Activated CD8-positive, alpha-beta T cell treated with anti-CD3 and anti-CD28 coated beads, Interleukin-2, amount 10 ng/mL, durations not matched to agents 7 days and 5 days (primary cell): ENCODE measurements at places on chromosomes 13 and 19.

DNA sequence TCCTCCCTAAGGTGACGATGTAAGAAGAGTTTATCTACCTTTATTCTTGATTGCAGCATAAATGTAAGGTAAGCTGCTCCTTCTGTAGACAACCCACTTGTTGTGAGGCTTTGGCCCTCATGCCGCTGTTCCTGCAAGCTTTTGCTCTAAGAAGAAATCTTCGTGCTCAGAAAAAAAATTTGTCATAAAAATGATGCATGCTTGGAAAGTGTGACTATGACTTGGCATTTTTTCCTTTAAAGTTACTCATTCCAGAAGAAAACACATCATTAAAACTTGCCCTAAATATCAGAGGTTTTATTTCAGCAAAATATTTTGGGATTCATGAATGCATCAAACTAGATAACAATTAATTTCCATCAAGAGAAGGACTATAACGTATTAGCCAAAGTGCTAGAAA lies 39.8 kb downstream of the KCTD12 start:
- peaks cover 7% of the 10 kb centered on the region for H3K27me3 ChIP-seq
- no peak for DNase-seq
- no peaks in the 10 kb centered on the region for H3K36me3 ChIP-seq
- no peak overlapping the region for H3K27ac ChIP-seq

DNA sequence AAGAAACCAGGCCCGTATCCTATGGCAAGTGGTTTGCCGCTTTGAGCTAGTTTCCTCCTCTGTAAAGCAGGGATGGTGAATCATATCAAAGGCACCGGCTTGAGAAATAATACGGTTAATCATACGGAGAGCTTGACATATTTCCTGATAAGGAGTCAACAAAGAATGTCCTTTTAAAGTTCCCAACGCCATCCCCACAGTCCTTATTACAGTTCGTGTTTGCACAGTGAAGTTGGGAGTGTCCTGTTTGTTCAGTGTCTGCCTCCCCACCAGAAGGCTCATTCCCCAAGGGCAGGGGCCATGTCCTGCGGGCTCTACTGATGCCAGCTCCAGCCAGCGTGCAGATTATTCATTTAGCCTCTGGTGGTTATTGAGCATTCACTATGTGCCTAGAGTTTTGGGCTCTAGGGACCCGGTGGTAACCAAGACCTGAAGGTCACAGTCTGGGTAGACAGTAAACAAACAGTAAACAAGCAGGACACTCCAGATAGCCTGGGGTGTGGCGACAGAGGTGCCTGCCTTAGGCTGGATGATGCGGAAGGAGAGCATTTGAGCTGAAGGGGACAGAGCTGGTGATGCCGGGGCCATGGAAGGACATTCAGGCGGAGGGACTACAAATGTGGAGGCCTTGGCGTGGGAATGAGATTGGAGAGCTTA lies 6.3 kb downstream of the GRAMD1A start:
- no peaks in the 10 kb centered on the region for H3K27me3 ChIP-seq
- H3K36me3 ChIP-seq, result peaks cover 56% of the 10 kb centered on the region
- peaks cover 51% of the 10 kb centered on the region for H3K4me1 ChIP-seq

DNA sequence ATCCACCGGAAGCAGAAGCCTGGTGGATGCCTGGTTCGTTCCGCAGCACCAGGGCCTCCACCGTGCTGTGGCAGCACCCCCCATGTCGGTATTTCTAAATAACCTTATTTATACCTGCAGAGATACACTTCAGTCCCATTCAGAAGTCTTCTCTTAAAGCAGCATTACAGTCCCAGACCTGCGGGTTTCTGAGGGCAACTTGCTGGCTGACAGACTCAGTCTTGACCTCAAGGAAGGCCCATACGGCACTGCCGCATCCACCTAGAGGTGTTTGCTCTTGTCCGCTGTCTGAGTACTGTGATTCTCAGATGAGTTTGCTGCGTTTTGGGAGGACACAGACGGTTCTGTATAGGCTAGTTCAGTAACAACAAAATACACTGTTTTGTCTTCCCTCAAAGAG lies 16.9 kb upstream of the TEX29 start:
- no peak for DNase-seq
- no peak overlapping the region for H3K4me3 ChIP-seq
- peaks cover 67% of the 10 kb centered on the region for H3K36me3 ChIP-seq
- peak overlapping the region; percentile 83 for H3K27ac ChIP-seq
- no peaks in the 10 kb centered on the region for H3K27me3 ChIP-seq

GRCh38 chr13:69935043-69935442 lies 172.6 kb upstream of the ATXN8OS start:
- no peak overlapping the region for H3K4me3 ChIP-seq
- no peak for DNase-seq
- no peak overlapping the region for H3K27ac ChIP-seq
- H3K4me1 ChIP-seq, result no peaks in the 10 kb centered on the region
- no peaks in the 10 kb centered on the region for H3K36me3 ChIP-seq

GRCh38 chr13:24502533-24503378 lies 9.8 kb downstream of the PARP4 start:
- H3K36me3 ChIP-seq, result peaks cover 41% of the 10 kb centered on the region
- no peaks in the 10 kb centered on the region for H3K27me3 ChIP-seq
- no peak for DNase-seq
- no peak overlapping the region for H3K27ac ChIP-seq
- H3K4me1 ChIP-seq, result peaks cover under 1% of the 10 kb centered on the region

- H3K27ac ChIP-seq, result no peak overlapping the region
- H3K36me3 ChIP-seq, result no peaks in the 10 kb centered on the region
- peak; percentile 24 for DNase-seq
- H3K27me3 ChIP-seq, result no peaks in the 10 kb centered on the region
These were observed 88.4 kb upstream of the ZNF492 start for GRCh38 chr19:22545751-22546150.

DNA sequence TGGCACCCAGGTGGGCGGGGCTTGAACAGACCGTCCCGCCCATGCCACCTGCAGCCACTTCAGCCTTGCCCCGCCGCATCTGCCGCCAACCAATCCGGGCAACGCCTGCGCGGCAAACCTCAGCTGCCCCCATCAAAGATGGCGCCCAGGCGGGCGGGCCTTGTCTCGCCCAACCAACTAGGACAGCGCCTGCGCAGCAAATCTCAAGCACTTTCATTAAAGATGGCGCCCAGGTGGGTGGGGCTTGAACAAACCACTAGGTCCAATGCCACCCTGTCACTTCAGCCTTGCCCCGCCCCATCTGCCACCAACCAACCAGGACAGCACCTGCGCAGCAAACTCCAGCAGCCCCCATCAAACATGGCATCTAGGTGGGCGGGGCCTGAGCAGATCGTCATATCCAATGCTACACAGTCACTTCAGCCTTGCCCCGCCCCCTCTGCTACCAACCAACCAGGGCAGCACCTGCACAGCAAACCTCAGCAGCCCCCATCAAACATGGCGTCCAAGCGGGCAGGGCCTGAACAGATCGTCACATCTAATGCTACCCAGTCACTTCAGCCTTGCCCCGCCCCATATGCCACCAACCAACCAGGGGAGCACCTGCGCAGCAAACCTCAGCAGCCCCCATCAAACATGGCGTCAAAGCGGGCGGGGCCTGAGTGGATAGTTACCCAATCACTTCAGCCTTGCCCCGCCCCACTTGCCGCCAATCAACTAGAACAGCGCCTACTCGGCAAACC lies 1.4 kb downstream of the PEG3 start:
- peak overlapping the region; percentile 58 for H3K27ac ChIP-seq
- peaks cover 19% of the 10 kb centered on the region for H3K36me3 ChIP-seq
- peak; percentile 47 for DNase-seq
- peaks cover 3% of the 10 kb centered on the region for H3K27me3 ChIP-seq
- no peaks in the 10 kb centered on the region for H3K4me1 ChIP-seq
- peak overlapping the region; percentile 23 for H3K4me3 ChIP-seq

DNA sequence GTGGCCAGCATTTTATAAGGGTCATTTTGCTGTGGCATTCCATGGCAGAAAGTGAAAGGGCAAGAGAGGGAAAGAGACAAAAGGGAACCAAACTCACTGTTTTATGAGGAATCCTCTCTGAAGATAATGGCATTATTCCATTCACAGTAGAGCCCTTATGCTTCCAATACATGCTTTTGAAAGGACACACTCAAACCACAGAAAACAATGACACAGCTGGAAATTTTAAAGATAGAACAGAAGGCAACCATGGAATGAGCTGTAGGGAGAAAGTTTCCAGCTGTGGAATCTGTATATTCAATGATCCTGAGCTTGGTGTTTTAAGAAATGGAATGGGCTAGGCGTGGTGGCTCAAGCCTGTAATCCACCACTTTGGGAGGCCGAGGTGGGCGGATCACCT lies 677.4 kb downstream of the SLITRK1 start:
- no peaks in the 10 kb centered on the region for H3K4me1 ChIP-seq
- H3K36me3 ChIP-seq, result no peaks in the 10 kb centered on the region
- no peak overlapping the region for H3K27ac ChIP-seq
- no peaks in the 10 kb centered on the region for H3K27me3 ChIP-seq

GRCh38 chr13:98819382-98820010 lies 67.0 kb upstream of the SLC15A1 start:
- H3K4me1 ChIP-seq, result peaks cover 3% of the 10 kb centered on the region
- H3K4me3 ChIP-seq, result no peak overlapping the region
- no peaks in the 10 kb centered on the region for H3K27me3 ChIP-seq
- no peak for DNase-seq
- H3K36me3 ChIP-seq, result peaks cover 34% of the 10 kb centered on the region
- H3K27ac ChIP-seq, result no peak overlapping the region

DNA sequence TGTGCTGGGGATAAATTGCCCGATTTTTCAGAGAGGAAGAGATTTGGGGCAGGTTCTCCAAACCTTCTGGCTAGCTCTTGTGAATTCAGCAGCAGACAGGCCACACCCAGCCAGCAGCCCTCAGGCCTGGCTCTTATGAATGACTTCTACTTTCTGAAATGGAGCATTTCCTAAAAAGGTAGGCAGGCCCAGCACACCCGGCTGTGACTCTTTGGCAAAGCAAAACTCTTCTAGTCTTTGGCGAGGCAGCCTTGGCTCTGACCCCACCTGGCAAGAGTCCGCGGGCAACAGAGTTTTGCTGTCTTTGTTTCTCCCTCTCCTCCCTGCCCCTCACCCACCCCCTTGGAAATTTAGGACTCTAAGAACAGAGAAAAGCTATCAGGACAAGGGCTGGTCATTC lies 221.2 kb downstream of the ZNF536 start:
- no peak overlapping the region for H3K27ac ChIP-seq
- DNase-seq, result no peak
- no peaks in the 10 kb centered on the region for H3K36me3 ChIP-seq
- H3K4me1 ChIP-seq, result no peaks in the 10 kb centered on the region
- no peaks in the 10 kb centered on the region for H3K27me3 ChIP-seq

GRCh38 chr13:31009166-31009565 lies 76.7 kb downstream of the TEX26 start:
- no peaks in the 10 kb centered on the region for H3K36me3 ChIP-seq
- H3K4me1 ChIP-seq, result peaks cover 37% of the 10 kb centered on the region
- DNase-seq, result peak; percentile 18
- H3K4me3 ChIP-seq, result no peak overlapping the region
- H3K27me3 ChIP-seq, result peaks cover 28% of the 10 kb centered on the region

DNA sequence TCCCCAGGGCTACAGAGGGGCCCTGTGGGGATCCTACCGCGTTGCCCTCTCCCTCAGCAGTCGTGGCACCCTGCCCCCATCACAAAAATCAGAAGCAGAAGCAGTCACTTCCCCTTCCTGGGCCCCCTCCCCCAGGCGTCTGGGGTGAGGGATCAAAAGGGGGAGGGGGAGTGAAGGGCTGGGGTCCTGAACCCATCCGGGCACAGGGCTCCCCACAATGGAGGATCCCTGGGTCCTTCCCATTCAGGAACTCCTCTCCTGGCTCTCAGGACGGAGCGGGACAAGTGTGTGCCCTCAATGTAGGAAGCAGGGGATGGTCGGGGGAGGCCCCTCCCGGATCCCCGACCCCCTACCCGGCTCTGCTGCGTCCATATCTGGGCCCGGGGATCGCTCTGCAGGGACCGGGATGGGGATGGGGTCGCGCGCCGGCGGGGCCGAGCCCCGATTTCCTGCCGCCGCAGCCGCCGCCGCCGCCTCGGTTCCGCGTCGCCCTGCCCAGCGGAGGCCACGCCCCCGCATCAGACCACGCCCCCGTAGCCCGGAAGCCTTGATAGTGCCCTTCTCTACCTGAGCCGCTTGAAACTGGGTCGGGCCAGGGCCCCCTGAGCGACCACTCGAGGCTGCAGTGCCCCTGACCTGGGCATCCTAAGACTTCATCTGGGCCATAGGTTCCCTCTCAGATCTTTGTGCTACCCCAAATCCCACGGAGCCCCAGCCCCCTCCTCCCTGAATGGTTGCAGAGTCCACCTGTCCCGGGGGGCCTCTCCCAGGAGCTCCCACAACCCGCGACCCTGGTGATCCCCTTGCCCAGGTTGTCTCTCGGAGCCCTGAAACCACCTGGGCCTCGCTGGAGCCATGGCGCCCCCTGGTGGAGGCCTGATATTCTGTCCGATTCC lies at the start of gene GMIP:
GMIP (minus strand) TSS at position 500 of the 896 bp plus-strand sequence; CDS start at position 372, 128 bp downstream.
- H3K4me1 ChIP-seq, result peaks cover 21% of the 10 kb centered on the region
- H3K27me3 ChIP-seq, result no peaks in the 10 kb centered on the region
- peaks cover 54% of the 10 kb centered on the region for H3K36me3 ChIP-seq
- peak within 1 kb of the TSS; percentile 94 for H3K27ac ChIP-seq

- no peaks in the 10 kb centered on the region for H3K4me1 ChIP-seq
- no peak overlapping the region for H3K4me3 ChIP-seq
- no peaks in the 10 kb centered on the region for H3K27me3 ChIP-seq
These were observed 16.9 kb downstream of the CERS1 start for GRCh38 chr19:18878858-18879578.

DNA sequence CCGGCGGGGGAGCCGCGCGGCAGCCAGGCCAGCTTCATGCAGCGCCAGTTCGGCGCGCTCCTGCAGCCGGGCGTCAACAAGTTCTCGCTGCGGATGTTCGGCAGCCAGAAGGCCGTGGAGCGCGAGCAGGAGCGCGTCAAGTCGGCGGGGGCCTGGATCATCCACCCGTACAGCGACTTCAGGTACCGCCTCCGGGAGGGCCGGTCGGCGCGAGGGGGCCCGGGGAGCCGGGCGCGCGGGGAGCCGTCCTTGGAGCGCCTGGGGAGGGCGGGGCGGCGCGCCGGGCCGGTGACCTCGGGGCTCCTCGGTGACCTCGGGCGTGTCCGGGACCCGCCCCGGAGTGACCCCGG lies 690 bp downstream of the HCN2 start:
- peak; percentile 42 for DNase-seq
- no peak overlapping the region for H3K27ac ChIP-seq
- H3K4me1 ChIP-seq, result peaks cover 2% of the 10 kb centered on the region
- H3K36me3 ChIP-seq, result no peaks in the 10 kb centered on the region
- peaks cover 22% of the 10 kb centered on the region for H3K27me3 ChIP-seq

GRCh38 chr19:56896095-56896494 lies 55.6 kb upstream of the PEG3 start:
- no peak overlapping the region for H3K27ac ChIP-seq
- DNase-seq, result no peak
- no peaks in the 10 kb centered on the region for H3K27me3 ChIP-seq
- no peaks in the 10 kb centered on the region for H3K36me3 ChIP-seq
- H3K4me1 ChIP-seq, result no peaks in the 10 kb centered on the region
- H3K4me3 ChIP-seq, result no peak overlapping the region
